CD4-positive, alpha-beta T cell (primary cell): ENCODE measurements at places on chromosomes 11 and 22.

DNA sequence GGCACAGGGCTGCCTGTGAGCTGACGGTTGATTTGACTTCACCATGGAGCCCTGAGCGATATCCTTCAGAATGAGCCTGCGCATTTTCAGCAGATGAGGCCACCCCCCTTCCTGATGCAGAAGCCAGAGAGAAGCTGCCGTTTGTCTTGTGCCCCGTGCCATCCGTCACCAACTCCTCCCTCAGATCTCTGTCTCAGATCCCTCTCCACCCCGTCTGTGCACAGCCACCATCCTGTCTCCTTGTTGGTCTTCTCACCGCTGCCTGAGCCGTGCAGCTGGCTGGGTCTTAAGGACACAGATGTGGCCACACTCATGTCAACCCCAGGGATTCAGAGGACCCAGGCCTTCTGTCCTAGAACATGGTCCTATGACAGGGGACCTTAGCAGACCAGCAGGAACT is 293.9 kb downstream of the TBC1D22A start:
- no peak for DNase-seq

- no peak for DNase-seq
Measured at GRCh38 chr11:60777106-60777505, 8.0 kb upstream of the MS4A10 start.

DNA sequence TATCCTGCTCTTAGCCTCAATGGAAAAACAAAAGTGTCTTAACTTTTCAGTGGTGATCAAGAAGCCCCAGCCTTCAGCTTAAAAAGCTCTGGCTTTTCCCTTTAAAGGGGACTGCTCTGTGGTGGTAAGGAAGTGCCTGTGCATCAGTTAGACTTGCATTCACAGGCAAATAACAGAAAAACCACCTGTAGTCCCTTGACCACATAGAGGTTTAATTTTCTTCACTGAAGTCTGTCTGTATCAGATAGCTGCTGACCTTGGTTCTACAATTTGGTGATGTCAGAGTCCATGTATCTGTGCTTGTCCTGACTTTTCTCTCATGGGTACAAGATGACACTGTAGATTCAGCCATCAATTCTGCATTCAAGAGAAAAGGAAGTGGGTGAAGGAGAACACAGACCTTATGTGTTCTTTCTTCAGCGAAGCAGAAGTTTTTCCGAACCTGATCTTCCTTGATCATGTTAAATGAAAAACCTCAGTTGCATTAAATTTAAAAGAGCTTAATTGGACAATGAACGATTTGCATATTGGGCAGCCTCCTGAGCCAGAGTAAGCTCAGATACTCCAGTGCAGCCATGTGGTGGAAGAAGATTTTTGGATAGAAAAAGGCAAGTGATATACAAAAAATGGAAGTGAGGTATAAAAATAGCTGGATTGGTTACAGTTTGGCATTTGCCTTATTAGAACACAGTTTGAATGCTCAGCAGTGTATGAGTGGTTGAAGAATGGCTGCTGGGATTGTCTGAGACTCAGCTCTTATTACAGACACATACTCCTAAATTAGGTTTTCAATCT is 43.2 kb upstream of the RDX start:
- DNase-seq = no peak

DNA sequence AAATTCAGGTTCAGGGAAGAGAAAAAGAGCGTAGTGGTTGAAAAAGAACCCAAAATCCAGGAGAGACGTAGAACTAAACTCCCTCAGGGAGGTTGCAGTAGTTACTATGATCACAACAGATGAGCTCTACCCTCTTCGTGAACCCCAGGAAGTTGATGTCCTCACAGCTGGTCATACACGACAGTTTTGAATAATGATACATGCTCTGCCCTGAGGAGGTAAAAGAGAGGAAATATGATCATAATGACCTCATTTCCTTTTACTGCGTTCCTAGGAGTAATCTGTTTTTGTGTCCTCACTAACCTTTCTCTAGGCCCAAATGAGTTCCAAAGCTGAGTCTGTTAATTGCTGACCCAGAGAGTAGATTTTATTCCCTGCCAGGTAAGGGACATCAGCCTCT is 1.3 kb downstream of the PATE2 start:
- no peak for DNase-seq

DNA sequence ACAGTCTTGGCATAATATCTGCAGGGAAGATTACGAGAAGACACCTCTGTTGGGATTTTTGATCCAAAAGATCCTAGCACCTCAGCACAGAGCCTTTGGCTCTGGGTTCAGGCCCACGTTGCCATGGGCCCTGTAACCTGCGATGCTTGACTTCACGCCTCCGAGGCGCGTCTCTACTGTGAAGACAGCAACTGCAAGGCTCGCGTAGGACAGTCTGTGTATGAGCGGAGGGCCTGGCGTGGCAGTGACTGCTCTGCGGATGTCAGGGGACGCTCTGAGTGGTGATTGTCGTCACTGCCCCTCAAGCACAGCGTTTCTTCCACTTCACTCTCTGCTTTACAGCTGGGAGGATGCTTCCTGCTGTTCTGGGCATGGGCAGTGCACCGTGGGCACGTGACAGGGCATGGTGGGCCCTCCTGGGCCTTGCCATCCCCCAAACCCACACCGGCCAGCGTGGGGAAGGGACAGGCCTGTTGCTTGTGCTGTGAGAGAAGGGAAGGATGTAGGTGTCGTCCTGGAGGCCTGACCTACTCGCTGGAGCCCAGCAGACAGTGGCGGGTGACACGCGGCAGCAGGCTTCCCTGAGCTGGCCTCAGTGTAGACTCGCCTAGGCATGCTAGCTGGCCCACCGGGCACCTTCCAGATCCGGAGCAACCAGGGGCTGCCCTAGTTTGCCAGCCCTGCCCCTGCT is 26.5 kb downstream of the GLB1L2 start:
- DNase-seq = no peak

DNA sequence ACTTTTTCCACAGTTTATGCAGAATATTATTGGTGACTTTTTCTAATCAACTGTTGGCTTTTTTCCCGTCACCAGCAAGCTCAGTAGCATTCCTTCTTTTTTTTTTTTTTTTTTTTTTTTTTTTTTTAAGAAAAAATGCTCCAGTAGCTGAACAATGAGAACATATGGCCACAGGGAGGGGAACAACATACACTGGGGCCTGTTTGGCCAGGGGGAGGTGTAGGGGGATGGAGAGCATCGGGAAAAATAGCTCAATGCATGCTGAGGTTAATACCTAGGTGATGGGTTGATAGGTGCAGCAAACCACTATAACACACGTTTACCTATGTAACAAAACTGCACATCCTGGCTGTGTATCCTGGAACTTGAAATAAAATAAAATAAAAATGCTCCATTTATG is 82.5 kb downstream of the ARHGAP42 start:
- DNase-seq = no peak

GRCh38 chr11:118304568-118305248 is at the start of gene CD3E:
Gene CD3E (plus strand): TSS chr11:118304730. CDS start chr11:118304953, 223 bp downstream.
- peak; percentile 83 for DNase-seq

GRCh38 chr11:71370895-71371673 is 77.1 kb downstream of the DHCR7 start:
- DNase-seq = no peak

DNA sequence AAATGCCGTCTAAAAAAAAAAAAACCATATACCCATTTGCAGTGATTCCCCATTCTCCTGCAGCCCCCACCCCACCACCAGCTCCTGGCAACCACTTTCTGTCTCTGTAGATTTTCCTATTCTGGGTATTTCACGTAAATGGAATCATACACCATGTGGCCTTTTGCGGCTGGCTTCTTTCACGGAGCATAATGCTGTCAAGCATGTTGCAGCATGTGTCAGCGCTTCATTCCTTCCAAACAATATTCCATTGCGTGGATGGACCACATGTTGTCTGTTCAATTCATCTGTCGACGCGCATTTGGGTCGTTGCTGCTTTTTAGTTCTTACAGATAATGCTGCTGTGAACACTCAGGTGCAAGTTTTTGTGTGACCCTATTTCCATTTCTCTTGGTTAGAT is 14.8 kb upstream of the EMID1 start:
- DNase-seq = no peak

- no peak for DNase-seq
Measured at GRCh38 chr11:18304745-18305144, 17.2 kb downstream of the HPS5 start.

DNA sequence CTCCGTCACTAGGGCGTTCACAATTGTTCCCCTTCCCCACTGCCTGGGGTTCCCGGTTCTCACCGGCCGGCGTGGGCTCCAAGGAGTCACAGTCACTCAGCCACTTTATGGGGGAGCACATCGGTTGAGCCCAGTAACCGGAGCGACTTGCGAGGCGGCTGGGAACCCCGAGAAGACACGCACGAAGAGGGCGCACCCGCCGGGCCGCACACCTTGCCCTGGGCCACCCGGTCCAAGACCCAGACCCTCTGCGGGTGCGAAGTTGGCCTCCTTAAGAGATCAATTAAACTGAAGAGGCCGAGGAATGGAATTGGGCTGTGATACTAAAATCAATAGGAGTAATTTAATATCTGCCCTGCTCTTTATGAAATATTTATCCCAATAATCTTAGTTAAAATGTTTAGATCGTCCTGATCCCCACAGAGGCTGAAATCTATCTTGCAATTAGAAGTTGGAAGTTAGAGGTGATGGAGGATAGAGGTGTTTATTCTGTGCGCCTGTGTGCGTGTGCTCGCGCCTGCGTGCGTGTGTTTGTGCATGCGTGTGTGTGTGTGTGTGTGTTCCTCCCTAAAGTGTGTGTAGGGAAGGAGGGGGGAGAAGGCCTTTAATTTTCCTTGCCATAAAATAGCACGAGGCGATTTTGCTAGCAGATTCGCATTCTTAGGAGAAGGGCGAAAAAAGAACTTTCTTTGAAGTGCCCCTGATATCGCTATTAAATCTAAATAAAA is 954 bp upstream of the MN1 start:
- DNase-seq = no peak
